ENCODE measurements at places on chromosomes 12 and 14.

DNA sequence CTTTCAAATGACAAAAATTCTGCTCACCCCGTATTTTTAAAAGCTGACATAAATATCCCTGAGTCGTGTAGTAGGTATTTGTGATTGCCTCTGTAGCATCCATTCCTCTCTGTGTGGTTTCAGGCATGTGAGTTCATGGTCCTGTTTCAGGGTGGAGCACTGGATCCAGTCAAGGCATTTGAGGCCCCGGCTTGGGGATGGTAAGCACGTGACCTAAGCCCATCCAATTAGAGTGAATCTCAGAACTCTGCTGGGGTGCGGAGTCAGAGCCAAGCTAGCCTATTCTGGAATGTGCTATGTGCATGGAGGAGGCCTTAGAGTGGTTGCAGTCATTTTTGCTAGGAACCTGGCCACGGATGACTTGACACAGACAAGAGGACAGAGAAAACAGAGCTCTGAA is 4.3 kb upstream of the CSRP2 start:
- no peak for DNase-seq

DNA sequence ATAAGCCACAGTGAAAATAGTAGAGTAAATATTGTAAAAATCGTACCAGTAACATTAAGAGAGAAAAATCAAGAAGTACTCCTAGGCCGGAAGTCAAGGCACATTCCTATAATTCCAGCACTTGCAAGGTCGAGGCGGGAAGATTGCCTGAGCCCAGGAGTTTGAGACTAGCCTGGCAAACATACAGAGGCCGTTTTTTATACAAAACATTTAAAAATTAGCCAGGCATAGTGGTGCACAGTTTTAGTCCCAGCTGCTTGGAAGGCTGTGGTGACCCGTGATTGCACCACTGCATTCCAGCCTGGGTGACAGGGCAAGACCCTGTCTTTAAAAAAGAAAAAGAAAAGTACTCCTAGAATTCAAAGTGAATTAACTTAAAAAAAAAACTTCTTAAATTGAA is 341.8 kb downstream of the C12orf50 start:
- DNase-seq, result no peak

DNA sequence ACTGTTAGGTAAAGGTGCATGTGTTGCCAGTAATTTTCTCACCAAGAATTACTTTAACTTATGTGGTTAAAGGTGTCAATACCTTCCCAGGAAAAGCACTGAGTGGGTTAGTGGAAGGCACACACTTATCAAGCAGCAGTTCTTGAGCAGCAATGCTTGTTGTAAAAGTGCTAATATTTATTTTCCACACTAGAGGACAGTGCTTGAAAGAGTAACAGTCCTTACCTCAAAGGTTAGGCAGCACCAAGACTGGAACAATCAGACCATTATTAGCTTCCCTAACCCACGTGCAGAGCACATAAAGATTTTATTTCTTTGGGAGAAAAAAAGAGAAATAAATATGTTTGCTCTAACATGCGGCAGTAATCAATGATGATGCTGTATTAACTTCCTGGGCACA is 48.8 kb upstream of the KRR1 start:
- no peak for DNase-seq

DNA sequence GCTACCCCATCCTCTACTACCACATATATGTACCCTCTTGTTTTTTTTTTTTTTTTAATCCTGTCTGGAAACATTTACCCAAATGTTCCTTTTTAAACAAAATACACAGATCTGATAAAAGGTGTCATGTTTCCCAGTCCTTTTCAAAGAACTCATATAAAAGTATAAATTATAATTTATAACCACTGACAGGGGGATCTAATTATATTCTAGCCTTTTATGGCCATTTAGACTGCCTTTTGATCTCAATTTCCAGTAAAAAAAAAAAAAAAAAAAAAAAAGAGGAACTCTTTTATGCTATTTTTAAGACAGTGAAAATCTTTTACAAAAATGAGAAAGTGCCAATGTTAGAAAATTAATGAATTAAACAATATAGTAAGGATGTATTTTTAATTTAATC is 65.0 kb downstream of the NAV3 start:
- DNase-seq, result no peak

- no peak for DNase-seq
These were observed 52.8 kb upstream of the EGLN3 start for GRCh38 chr14:34003691-34004090.

GRCh38 chr14:32047791-32048190 is 29.3 kb upstream of the ARHGAP5 start:
- DNase-seq, result no peak

GRCh38 chr14:61532123-61532505 is 163.2 kb upstream of the HIF1A start:
- DNase-seq, result no peak

DNA sequence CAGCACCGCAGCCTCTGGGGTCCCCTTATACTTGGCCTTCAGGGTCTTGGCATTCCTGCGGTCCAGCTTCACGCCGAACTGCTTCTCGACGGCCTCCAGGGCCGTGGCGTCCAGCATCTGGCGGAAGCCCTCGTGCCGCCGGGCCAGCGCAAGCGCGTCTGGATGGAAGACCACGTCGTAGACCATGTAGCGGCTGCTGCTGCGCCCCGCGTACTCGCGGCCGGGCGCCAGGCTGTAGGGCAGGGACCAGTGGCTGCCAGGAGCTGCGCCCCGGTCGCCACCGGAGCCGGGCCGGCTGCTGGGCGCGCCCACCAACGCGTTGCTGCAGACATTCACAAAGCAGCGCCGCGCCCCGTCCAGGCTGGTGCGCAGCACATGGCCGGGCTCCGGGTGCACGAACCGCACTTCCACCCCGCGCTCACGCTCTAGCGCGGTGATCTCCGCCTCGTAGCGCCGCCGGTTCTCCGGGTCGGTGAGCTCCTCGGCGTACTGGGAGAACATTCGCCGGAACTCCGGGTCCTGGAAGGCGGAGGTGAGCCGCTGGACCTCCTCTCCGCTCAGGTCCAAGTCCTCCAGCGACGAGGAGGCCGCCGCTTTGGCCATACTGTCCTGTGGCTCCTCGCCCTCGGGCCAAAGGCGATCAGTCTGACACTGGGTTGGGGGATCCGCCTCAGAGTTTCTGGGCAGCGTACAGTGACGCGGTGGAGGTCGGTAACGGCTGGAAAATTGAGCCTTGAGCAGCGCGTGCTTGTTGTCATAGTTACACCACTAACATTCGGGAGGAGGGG is at the start of gene DNAAF2:
DNAAF2 (minus strand) TSS at position 698 of the 788 bp plus-strand sequence; CDS start at position 603, 95 bp downstream.
- peak; percentile 35 for DNase-seq

DNA sequence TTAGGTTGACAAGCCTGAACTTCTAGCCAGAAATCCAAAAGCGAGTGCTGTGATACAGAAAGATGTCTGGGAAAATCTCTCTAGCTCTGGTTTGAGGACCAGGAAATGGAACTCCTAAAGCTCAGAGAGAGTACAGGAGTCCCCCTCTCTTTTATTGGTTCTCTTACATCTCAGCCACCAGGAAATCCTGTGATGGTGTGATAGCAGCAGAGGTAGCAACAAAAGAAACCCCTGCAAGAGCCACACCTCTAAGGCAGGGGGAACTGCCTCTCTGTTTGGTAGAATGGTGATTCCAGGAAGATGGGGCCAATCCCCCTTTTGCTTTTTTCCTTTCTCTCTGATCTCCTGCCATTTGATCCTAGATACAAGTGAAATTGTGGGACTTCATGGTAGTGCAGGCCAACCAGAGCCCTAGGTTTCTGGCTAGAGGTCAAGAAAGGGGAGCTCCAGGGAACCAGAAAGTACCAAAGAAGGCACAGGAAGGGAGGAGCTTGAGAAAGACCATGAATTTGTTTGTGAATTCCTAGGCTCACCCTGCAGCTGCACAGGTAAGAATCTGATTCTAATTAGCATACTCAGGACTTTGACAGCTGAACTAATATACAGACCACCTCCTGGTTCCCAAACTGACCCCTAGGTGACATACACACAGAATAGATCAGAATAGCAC is 88.5 kb downstream of the PAPLN start:
- no peak for DNase-seq

DNA sequence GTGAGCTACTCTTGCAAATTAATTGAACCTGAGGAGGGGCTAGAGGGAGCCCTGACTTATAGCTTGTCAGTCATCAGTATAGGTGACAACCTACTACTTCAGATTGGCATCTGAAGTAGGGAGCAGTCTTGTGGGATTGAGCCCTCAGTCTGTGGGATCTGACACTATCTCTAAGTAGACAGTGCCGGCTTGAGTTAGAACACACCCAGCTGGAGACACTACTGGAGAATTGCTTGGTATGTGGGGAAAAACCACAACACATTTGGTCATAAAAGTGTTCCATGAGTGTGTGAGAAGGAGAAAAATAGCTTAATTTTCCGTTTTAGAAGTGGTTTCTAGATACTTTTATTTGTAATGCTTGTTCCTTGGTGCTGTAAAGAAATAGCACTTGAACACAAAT is 30.5 kb upstream of the DDHD1 start:
- no peak for DNase-seq

GRCh38 chr14:61477712-61478462 is 156.5 kb downstream of the PRKCH start:
- peak; percentile 26 for DNase-seq

- DNase-seq, result no peak
These were observed 29.7 kb downstream of the ATP2A2 start for GRCh38 chr12:110310763-110311162.

DNA sequence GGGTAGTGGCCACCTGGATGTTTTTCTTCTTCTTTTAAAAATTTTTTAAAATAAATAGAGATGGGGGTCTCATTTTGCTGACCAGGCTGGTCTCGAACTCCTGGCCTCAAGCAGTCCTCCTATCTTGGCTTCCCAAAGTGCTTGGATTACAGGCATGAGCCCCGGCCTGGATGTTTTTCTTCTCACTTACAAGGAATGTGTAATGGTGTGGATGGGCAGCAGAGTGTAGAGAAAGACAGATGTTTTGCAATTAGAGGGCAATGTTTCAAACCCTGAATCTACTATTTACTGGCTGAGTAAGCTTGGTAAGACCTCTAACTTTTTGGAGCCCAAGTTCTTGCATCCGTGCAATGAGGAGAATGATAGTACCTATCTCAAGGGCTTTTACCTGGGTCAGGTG is 48.1 kb downstream of the ADCK1 start:
- DNase-seq, result no peak

GRCh38 chr14:69077841-69078240 is 75.1 kb downstream of the DCAF5 start:
- no peak for DNase-seq

DNA sequence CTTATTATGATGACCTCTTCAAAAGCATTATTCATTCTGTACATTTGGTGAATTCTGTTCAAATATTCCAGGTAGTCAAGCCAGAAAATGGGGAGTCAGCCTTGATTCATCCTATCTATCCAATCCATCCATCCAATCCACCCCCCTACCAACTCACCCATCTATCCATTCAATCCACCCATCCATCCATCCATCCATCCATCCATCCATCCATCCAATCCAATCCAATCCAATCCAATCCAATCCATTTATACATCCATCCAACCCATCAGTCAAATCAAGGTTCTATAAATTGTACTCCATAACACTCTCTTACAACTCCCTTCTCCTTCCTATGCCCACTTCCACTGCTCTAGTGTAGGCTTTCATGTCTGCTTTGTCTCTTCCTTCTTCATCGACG is 35.8 kb upstream of the GRIP1 start:
- DNase-seq, result no peak

GRCh38 chr12:8584004-8584403 is 28.7 kb downstream of the AICDA start:
- no peak for DNase-seq

GRCh38 chr14:92499234-92499633 is 14.3 kb upstream of the RIN3 start:
- DNase-seq, result no peak

- no peak for DNase-seq
These were observed 8.1 kb upstream of the P2RX7 start for GRCh38 chr12:121124402-121125109.

- no peak for DNase-seq
These were observed 18.5 kb upstream of the ALDH2 start for GRCh38 chr12:111748151-111748672.

- no peak for DNase-seq
These were observed 710 bp upstream of the BMAL2 start for GRCh38 chr12:27331927-27332324.

DNA sequence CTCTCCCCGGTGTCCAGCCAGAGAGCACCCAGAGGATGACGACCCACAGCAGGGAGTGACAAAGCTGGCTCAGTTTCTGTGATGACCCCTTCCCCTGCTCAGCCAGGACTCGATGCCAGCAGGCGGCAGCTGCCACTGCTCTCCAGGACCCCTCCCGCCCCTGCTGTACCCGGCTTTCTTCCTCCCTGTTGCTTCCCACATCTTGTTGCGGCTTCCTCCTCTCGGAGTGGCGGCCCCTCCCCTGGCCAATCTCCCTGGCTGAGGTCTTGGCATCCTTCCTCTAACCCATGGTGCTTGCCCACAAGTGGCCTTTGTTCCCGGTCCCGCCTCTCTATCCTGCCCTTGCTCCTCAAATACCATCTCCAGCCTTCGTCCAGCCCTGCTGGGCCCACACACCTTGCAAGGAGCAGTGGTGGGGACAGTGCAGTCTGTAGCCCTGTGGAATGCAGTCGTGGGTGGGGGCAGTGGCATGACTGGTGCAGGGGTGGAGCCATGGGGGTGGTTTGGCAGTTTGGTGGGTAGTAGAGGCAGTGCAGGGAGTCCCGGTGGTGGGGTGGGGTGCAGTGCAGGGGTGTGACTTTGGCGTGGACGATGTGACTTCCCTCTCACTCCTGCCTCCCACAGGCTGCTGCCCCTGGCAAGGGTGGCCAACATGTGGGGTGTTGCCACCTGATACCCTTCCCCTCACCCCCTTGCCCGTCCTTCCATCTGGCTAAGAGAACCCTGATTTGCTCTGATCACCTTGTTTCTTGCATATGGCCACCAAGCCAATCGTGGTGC is 16.3 kb upstream of the BEGAIN start:
- DNase-seq, result no peak

DNA sequence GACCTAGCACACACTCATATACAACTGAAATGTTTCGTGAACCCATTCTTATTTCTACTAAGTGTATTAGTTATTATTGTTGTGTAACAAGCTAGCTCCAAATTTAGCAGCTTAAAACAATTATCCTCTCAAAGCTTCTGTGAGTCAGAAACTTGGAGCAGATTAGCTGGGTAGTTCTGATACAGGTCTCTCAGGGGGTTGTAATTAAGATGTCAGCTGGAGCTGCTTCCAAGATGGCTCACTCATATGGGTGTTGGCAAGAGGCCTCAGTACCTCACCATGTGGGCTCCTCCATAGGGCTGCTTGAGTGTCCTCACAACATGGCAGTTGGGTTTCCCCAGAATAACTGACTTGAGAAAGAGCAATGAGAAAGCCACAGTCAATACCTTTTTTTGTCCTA is 9.8 kb downstream of the GPR135 start:
- DNase-seq, result no peak
